CD8-positive, alpha-beta memory T cell (primary cell): ENCODE measurements at places on chromosomes 5 and 9.

- no peak for DNase-seq
Observed at GRCh38 chr9:72203205-72203803, 54.1 kb downstream of the GDA start.

DNA sequence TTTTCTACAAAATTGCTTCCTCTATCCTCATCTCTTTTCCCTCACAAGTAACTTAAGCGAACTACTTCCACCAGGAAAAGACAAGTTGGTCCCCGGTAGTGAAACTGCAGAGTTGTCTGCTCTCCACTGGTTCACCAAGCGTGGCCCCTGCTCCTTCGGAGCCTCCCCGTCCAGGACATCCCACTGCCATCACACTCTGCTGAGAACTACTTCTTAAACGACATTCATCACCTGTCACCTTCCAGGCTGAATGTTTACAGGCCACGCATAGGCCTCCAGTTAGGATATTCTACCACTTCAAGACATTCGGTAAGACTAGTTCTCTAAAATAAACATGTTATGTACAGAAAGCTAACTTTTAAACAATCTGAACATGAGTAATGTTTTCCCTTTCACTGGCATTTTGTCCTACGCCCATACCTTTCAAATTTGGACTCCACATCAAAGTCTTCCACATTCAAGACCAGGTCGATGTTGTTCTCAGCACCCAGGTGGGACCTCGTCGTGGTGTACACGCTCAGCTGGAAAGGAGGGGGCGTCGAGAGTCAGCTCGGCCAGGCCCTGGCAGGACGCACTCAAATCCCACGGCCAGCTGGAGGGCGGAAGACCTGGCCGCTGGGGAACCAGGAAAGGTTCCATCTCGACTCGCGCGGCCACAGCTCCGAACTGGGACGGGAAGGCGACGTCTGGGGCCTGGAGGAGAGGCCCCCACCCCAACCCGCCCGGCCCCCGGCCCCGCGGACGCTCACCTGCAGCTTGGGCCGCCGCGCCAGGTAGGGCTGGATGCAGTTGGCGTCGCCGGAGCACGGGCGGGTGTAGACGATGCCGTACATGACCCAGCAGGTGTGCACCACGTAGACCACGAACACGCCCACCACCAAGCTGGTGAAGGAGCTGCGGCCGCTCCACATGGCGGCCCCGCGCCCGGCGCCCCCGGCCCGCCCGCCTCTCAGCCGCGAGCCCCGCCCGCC lies 683 bp downstream of the CLPTM1L start:
- peak; percentile 19 for DNase-seq

- DNase-seq, result no peak
Observed at GRCh38 chr5:98877600-98877999, 51.2 kb downstream of the CHD1 start.

GRCh38 chr5:125814119-125814518 lies 609.1 kb upstream of the GRAMD2B start:
- DNase-seq, result no peak

DNA sequence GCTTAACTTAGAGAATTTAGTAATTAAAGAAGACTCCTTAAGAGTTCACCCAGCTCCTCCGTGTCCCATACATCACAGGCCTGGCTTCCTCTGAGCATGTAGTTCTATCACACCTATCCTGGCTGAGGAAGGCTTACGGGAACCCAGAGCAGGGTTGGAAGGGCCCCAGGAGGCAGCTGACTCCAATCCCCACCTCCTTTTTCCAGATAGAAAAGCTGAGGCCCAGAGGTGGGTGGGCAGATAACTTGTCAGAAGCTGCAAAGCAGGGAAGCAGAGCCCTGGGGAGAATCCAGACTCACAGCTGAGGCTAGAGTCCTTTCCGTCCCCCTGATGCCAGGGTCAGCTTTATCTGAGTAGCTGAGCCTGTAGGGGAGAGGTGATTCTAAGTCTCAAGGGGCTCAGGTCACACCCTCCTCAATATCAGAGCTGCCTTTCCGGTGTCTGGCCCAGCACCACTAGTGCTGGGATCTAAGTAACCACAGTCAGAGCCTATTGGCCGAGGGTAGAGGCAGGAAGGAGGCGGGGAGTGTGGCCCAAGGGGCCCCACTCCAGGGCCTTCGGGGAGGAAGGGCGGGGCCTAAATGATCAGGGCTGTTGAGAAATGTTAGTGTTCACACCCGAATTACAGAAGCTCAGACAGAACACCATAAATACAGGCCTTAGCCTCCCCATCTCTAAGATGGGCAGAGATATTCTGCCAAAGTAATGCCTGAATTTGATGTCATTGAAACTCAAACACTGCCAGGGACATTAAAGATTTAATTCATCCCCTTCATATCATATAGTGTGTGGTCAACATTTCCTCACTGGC lies 9.9 kb downstream of the CCDC69 start:
- DNase-seq, result peak; percentile 83

- no peak for DNase-seq
Observed at GRCh38 chr5:139552893-139553575, 8.1 kb upstream of the UBE2D2 start.
